ENCODE measurements at places on chromosomes 3 and 15. TPM values are rescaled to one million over a fixed set of nuclear protein-coding genes. Genes with fewer than 3 reads are reported as not detected.

The ZNF662 gene
- polyA plus RNA-seq, result 44.1 TPM

The PARP9 gene
- 15.2 TPM for polyA plus RNA-seq

The TICRR gene
- polyA plus RNA-seq, result 15.8 TPM

The PCSK6 gene
- polyA plus RNA-seq, result 7.2 TPM

The COL6A5 gene
- polyA plus RNA-seq, result 0.13 TPM

The GPR62 gene
- polyA plus RNA-seq, result 0.57 TPM

The EFCC1 gene
- 3.1 TPM for polyA plus RNA-seq

The RCCD1 gene
- polyA plus RNA-seq, result 14.9 TPM

The TM4SF1 gene
- polyA plus RNA-seq, result 76.7 TPM

The CD200R1 gene
- polyA plus RNA-seq, result 0.95 TPM

The CLDN11 gene
- polyA plus RNA-seq, result 292 TPM

The GP9 gene
- 0.81 TPM for polyA plus RNA-seq

- no peak for DNase-seq
Observed at GRCh38 chr3:44222337-44222736, 19.3 kb upstream of the TOPAZ1 start.

GRCh38 chr3:76199382-76199781 lies 414.0 kb upstream of the ZNF717 start:
- DNase-seq, result no peak

DNA sequence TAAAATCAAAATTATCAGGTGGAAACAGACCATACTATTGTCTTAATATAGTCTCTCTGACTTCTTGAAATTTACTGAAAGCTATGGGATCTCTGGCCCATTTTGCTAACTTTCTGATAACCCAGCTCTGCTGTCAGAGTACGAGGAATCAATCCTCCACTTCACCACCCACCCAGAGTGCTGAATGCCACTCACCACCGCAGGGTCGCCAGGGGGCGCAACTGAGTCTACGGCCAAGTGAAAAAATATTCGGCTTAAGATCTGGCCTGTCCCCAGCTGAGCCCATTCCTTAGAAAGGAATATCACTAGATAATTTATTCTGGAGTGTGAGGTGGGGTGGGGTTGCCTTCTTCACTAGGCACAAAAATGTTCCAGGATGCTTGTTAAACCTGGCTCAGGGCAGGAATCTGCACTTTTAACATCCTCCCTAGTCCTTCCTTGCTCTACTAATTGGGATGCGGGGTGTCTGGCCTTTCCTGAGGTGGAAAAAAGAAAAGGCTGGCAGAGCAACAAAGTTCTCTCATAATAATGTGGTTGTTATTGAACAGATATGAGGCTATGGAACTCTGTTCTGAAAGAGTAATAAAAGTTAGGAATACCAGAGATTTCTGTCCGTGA lies 520.6 kb downstream of the MFSD1 start:
- DNase-seq, result no peak

GRCh38 chr3:81173514-81173913 lies 587.9 kb downstream of the GBE1 start:
- DNase-seq, result no peak

- DNase-seq, result peak; percentile 31
Observed at GRCh38 chr3:56042326-56042951, 425.8 kb downstream of the ERC2 start.

DNA sequence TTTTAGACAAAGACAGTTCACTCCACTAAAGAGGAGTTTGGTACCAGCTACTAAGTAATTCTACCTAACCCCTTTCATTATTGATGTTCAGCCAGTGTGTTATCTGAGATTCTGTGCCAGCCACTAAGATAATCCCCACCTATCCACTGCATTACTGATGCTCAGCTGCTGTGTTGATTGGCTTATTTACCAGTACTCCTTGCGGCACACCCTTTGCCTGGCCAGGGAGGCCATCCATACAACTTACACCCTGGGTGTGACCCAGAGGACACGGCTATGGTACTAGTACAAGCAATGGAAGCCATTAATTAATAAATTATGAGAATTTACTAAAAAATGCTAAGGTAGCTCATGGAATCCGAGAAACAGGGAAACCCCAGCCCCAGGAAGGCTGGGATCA lies 290.7 kb upstream of the CTNNB1 start:
- DNase-seq, result no peak

GRCh38 chr3:55936549-55937052 lies 449.5 kb upstream of the WNT5A start:
- DNase-seq, result no peak

- no peak for DNase-seq
Observed at GRCh38 chr15:99526176-99526575, 39.6 kb upstream of the MEF2A start.

- DNase-seq, result no peak
Observed at GRCh38 chr15:91065505-91065904, 34.6 kb upstream of the SV2B start.

GRCh38 chr3:127671523-127672428 lies 976 bp upstream of the ABTB1 start:
- DNase-seq, result no peak

DNA sequence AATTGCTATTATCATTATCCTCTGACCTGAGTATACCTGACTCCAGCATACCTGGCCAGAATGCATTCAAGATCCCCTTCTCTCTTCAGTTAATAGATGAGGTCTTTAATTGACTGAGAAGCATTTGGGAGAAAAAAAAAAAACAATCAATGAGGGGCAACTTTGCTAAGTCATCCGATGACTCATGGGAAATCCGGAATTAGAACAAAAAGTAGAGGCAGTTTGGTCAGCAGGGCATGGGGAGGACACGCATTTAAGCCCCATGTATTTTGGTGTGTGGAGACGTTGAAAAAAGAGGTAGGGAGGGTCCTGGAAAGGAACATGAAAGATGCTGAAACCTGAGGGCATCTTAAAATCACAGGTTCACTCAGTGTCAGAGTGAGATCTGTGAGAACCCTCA lies 256.2 kb downstream of the RORA start:
- DNase-seq, result no peak

DNA sequence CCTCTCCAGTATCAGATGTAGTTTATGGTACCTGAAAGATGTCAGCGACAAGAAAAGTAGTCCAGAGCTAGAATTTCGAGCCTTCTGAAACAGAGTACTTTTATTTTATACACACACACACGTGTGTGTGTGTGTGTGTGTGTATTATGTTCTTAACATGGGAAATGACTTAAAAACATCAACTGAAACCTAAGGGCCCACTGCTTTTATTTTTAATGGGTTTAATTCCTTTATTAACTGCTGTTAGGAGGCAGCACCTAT lies 1.9 kb downstream of the TCF12 start:
- DNase-seq, result no peak

DNA sequence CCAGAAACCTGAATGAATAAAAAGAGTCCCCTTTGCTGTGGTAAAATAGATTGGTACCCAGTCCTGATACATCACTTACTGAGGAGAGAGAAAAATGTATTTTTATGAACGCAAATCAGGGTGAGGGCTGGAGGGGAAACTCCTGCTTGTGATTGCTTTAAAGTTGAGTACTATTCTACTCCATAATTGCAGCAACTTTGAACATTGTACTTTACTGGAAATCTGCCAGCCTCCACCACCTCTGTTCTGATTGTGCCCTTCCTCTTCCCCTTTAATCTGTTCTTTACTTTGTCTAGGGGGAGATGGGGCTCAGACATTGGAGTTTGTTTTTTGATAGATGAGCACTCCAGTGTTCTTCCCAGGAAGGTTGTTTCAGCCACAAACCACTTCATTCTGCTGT lies 81.9 kb downstream of the C3orf38 start:
- DNase-seq, result no peak

- DNase-seq, result no peak
Observed at GRCh38 chr15:70127288-70127746, 29.6 kb upstream of the TLE3 start.

- DNase-seq, result no peak
Observed at GRCh38 chr3:141368062-141368924, at the start of gene ZBTB38. ZBTB38 (plus strand) TSS chr3:141368504; CDS start chr3:141442389, 73,885 bp downstream.

DNA sequence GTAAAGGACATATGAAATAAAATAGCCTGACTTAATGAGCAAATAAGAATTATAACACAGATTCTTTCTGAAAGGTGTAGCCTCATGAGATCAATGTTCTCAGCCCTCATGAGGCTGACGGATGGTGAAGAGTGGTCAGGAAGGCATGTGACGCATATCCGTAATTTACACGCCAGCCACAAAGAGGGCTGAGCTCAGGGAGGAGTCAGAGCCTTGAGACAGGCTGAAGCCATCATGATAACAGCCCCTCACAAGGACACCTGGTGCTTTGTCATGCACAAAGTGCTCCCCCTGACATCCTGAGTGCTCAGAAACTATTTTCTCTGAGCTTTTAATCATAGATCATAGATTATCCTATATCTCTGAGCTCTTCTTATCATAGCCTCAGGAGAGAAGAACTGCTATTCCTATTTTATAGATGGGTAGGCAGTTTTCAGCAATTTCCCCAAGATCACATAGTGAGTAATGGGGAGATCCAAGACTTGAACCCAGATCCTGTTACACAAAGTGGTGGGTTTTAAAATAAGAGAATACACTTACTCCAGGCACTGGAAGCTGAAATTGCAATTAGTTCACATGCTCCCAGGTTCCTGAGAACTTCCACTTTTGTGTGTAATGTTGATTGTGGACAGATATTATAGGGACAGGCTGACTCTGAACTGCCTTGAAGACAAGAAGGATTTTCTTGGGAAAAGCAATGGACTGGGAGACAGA lies 267.1 kb downstream of the RPLP1 start:
- DNase-seq, result no peak

DNA sequence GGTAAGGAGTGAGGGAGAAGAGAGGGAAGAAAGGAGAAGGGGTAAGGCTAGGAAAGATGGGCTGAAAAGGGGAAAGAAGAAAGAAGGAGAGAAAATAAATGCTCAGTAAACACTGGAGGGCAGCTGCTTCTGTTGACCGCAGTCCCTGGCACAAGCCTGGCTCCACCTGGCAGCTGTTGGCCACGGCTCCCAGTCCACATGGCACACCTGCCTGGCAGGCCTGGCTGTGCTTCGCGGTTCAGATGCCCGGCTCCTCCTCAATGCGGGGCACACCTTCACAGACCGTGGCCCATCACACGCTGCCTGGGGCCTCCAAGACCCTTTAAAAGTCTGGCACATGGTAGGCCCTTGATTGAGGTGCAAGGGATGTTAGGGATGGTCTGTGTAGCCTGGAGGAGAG lies 516.8 kb upstream of the PROK2 start:
- no peak for DNase-seq

GRCh38 chr3:194078045-194078821 lies 57.7 kb upstream of the HES1 start:
- no peak for DNase-seq

- no peak for DNase-seq
Observed at GRCh38 chr3:79392479-79392878, 375.3 kb downstream of the ROBO1 start.

DNA sequence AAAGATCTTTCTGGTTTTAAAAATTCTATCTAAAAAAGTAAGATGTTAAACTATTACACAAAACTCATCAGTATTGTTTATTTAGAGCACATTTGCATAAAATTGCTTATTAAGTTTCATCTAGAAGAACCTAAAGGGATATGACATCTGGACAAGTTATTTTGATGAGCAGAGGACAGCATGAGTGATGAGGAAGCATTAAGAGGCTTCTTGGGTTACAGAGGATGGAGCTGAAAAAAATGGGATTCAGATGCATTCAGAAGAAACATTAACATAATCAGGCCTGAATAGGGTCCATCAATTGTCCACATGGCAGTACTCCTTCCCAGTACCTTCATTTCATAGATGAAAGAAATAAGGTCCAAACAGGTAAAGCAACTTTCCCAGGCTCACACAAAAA lies 41.6 kb downstream of the IMPG2 start:
- DNase-seq, result no peak

DNA sequence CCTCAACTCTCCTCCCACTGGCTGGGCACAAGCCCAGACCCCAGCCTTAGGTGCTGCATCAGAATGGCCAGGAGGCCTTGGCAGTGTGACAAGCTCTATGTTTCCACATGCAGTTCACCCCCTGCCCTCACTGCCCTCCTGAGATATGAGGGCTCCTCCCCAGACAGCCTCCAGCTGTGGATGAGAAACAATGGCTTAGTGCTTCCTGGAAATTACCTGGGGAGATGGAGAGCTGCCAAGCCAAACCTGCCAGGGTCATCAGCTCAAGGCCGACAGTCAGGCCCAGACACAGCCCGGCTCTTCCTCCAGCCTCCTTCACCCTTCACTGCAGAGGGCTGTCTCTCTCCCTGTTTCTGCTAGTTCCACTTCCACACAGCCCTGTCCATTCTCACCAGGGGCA lies 76.3 kb downstream of the MYLK start:
- DNase-seq, result no peak

DNA sequence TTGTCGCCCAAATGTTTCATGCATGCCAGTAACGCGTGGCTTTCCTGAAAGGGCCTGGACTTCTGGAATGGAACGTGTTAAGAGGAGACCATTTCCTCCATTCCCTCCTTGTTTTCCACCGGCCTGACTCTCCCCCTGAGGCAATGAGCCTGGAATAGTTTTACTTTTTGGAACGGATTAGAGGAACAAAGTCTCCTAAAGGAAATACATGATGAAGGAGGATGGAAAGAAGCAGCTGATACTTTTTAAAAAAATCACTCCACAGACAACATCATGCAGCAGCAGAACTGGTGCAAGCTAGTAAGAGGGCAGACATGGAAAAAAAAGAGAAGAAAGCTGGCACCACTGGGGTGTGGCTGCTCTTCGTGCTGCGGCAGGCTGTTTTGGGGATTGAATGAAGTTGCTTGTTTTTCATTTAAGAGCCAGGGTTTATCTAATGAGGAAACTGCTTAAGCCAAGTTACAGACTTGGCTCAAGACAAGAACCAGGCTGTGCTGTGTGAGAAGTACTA lies 3.6 kb upstream of the KBTBD12 start:
- DNase-seq, result no peak

- no peak for DNase-seq
Observed at GRCh38 chr3:64667138-64667537, 20.7 kb downstream of the ADAMTS9 start.

DNA sequence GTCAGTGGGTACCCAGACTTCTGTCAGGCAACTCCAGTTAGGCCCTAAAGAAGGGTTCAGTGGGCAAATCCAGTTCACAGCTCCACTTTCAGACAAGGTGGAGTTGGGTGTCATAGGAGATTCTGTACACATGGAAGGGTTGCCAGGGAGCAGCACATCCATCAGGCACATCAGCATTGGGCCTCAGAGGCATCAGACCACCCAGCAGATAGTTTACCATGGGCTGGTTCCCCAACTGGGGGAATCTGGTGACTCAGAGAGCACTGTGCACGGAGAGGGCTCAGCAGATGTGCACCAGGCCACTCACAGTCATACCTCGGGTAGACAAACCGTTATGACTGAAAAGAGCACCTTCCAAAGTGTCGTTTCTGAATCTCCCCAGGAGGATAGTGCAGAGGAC lies 27.2 kb downstream of the SYNM start:
- no peak for DNase-seq

GRCh38 chr3:125334675-125335560 lies 40.2 kb downstream of the ZNF148 start:
- no peak for DNase-seq

- no peak for DNase-seq
Observed at GRCh38 chr15:62337934-62338333, 172.8 kb upstream of the C2CD4B start.

GRCh38 chr3:33663042-33663441 lies 55.0 kb downstream of the CLASP2 start:
- no peak for DNase-seq
